ENCODE measurements at places on chromosomes 13 and 19.

DNA sequence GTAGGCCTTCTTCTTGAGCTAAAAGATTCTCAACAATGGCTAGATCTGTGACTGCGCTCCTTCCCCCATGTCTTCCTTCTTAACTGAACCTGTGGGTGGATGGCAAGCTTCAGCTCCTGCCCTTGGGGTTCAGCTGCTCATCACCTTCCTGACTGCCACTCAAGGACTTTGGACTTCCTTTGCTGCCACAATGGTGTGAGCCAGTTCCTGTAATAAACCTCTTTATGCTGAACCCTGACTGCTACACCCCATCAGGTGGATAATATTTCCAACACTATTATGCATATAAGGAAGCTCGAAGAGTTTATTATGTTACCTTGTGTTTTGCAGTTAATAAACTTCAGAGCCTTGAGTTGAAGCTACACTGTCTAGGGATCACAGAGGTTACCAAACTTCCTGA lies 208.9 kb upstream of the SLC10A2 start:
- no peak for DNase-seq

- no peak for DNase-seq
Measured at GRCh38 chr13:113783966-113784644, 25.1 kb downstream of the TMEM255B start.

DNA sequence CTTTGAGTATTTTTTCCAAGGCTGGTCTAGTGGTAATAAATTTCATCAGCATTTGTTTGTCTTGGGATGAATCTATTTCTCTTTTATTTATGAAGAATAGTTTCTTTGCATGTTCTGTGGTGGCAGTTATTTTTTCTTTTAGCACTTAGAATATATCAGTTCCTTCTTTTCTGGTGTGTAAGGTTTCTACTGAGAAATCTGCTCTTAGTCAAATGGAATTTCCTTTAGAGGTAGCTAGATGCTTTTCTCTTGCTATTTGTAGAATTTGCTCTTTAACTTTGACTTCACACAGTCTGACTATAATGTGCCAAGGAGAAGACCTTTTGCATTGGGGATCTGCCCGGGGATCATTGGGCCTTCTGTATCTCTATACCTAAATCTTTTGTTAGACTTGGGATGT lies 4.1 kb upstream of the SIGLEC6 start:
- DNase-seq: no peak

DNA sequence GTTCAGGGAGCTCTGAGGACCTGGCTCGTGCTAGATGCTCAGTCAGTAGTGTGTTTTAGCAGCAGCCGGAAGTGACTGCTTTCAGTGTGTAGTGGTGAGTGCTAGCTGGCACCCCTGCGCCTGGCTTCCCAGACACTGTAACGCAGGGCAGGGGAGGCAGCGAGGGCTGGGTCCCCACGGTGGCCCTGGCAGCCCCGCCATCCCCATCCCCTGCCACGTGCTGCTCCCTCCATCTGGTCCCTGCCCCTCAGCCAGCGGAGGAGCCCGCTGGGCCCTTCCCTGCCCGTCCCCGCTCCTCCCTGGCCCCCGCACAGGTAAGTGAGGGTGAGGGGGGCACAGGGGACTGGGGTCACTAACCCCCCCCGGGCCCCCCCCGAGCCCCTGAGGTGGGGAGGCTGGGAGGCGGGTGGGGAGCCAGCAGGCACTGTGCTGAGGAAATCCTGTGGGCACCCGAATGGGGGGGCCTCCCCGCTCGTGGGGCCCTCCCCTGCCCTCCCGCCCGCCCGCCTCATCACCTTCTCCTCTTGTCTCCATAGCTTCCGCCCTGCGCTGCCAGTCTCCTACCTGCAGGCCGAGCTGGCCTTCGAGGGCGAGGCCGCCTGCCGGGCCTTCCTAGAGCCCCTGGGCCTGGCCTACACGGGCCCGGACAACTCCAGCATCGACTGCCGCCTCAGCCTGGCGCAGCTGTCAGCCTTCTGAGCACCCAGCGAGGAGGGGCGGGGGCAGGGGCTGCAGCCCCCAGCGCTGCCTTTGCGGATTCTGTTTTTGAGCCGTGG lies 3.2 kb downstream of the LENG9 start:
- no peak for DNase-seq

GRCh38 chr13:98013241-98013640 lies 59.8 kb downstream of the IPO5 start:
- DNase-seq: no peak
